ENCODE measurements at places on chromosomes 2 and 18. TPM values are rescaled to one million over a fixed set of nuclear protein-coding genes. Genes with fewer than 3 reads are reported as not detected.

CPO gene
- 0.50 TPM for total RNA-seq

SCG2 gene
- 0.41 TPM for total RNA-seq

- DNase-seq, result no peak
Measured at GRCh38 chr2:239824046-239824694, 201.0 kb downstream of the NDUFA10 start.

- no peak for DNase-seq
Measured at GRCh38 chr2:176418768-176419167, 149.5 kb downstream of the MTX2 start.

DNA sequence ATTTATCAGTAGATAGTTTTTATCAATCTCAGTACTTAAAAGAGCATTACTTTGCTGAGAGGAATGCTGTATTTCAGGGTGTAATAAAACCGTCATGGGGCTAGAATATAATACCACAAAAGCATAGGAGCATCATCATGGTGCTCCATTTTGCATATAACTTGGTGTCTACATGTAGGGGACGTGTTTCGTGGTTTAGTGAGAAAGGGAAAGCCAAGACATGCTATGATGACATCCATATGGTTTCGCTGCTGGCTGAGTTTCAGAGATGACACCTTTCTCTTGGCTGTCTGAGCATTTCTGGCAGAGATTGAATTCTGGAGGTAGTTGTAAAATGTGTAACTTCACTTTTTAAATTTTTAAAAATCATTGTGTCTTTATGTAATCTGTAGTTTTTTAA, 32.4 kb downstream of the WDR43 start:
- DNase-seq, result no peak

DNA sequence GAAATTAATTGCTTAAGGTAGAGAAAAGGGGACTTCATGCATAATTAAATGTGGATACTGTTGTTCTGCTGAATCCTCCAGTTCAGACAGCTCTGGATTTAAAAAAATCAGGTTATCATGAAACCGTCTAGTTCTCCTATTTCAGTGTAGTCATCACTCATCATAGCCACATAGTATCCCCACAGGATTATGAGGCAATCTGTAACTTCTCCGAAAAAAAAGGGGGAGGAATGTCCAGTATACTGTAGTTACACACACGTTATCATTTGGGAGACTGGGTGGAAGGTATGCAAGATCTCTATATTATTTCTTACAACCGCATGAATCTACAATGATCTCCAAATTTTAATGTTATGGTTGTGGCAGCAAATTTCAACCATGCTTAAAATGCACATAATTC, 114.0 kb downstream of the HIBCH start:
- no peak for DNase-seq

DNA sequence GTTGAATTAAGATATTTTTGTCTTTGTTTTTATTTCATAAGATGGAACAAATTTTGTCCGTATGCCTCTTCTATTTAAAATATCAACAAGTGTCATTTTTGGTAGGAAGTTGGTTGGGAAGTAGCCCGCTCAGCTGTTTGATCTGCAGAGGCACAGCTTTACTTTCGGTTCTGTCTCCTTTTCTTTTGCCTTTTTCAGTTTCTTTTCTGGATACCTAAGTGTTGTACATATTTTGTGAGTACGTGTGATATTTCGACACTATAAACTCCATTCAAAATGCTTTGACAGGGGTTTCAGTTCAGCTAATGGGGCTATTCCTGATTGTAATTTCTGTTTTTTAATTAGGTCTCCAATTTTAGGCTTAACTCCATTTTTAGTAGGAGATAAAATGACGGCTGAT, 1785.0 kb upstream of the LRRTM1 start:
- no peak for DNase-seq

Measured in left cardiac atrium (tissue), 4 donors.